ENCODE measurements at places on chromosomes 2 and 18. TPM values are rescaled to one million over a fixed set of nuclear protein-coding genes. Genes with fewer than 3 reads are reported as not detected.

IL18R1 gene
- 0.25 TPM for total RNA-seq

CYB5A gene
- 170 TPM for total RNA-seq

SKA1 gene
- total RNA-seq = 15.7 TPM

GPR45 gene
- not detected for total RNA-seq

REG3G gene
- 0.30 TPM for total RNA-seq

TCF7L1 gene
- total RNA-seq = 108 TPM

HRH4 gene
- total RNA-seq = not detected

DNA sequence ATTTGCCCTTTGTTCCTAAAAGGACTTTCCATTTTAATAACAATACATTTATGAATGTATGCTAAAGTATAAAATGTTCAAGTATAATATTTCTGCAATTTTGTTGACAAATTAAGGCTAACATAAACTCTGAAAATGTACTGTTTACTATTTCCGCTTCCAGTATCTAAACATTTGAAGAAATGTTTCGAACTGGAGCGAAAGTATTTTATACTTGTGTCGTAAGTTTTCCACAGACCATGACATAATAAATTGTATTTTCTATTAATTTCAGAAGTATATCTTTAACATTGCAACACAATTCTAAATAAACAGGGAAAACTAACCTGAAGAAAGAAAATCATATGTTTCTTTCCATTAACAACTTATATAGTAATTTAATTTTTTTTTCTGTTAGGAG lies 146.3 kb downstream of the CALCRL start:
- H3K36me3 ChIP-seq = 0 out of 2 replicates have a peak, but pooled peaks cover 3% of the 10 kb centered on the region
- H3K4me1 ChIP-seq = peaks cover 42% of the 10 kb centered on the region

DNA sequence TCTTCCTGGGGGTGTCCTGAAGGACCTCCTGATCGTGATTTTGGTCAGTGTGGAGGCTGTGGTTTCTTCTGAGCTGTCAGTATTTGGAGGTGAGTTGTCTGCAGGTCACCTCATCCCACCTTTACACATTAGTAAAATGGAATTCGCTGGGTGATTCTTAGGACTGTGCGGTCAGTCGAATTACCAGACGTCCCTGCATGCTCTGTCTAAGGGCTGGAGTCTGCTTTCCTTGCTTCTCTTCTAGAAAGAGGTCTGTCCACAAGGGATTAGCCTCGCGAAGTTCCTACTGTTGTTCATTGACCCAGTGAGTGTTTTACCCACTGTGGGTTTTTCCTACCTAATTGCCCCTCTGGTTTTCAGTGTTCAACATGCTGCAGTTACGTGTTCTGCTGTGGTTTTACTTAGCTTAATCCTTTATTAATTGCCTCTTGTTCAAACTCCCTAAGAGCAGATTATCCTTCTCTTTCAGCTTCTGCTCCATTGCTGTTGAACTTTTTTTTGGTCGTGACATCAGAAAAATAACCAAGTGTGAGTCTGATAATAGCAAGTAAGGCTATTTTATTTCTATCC lies 183.4 kb downstream of the NEDD4L start:
- no peaks in the 10 kb centered on the region for H3K36me3 ChIP-seq
- no peaks in the 10 kb centered on the region for H3K27me3 ChIP-seq
- DNase-seq = no peak

GRCh38 chr2:212098966-212099365 lies 439.6 kb downstream of the ERBB4 start:
- H3K36me3 ChIP-seq = no peaks in the 10 kb centered on the region
- no peaks in the 10 kb centered on the region for H3K27me3 ChIP-seq

DNA sequence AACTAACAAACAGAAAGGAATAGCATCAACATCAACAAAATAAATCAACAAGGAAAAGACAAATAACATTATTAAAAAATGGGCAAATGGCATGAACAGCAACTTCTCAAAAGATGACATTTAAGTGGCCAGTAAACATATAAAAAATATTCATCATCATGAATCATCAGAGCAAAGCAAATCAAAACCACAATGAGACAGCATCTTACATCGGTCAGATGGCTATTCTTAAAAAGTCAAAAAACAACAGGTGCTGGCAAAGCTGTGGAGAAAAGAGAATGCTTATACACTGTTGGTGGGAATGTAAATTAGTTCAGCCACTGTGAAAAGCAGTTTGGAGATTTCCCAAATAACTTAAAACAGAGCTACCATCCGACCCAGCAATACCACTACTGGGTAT lies 327.1 kb downstream of the CMPK2 start:
- no peaks in the 10 kb centered on the region for H3K4me1 ChIP-seq
- no peak overlapping the region for H3K27ac ChIP-seq
- DNase-seq = no peak
- H3K4me3 ChIP-seq = no peak overlapping the region

- H3K4me3 ChIP-seq = no peak overlapping the region
- H3K4me1 ChIP-seq = peaks cover 13% of the 10 kb centered on the region
- DNase-seq = no peak
- H3K27ac ChIP-seq = no peak overlapping the region
- H3K27me3 ChIP-seq = no peaks in the 10 kb centered on the region
- H3K36me3 ChIP-seq = no peaks in the 10 kb centered on the region
These were observed 239.5 kb upstream of the MGAT5 start for GRCh38 chr2:134014196-134014960.

- H3K36me3 ChIP-seq = peaks cover 8% of the 10 kb centered on the region
- DNase-seq = no peak
- H3K27me3 ChIP-seq = no peaks in the 10 kb centered on the region
- H3K4me3 ChIP-seq = no peak overlapping the region
These were observed 35.4 kb downstream of the DGKD start for GRCh38 chr2:233389601-233390125.

DNA sequence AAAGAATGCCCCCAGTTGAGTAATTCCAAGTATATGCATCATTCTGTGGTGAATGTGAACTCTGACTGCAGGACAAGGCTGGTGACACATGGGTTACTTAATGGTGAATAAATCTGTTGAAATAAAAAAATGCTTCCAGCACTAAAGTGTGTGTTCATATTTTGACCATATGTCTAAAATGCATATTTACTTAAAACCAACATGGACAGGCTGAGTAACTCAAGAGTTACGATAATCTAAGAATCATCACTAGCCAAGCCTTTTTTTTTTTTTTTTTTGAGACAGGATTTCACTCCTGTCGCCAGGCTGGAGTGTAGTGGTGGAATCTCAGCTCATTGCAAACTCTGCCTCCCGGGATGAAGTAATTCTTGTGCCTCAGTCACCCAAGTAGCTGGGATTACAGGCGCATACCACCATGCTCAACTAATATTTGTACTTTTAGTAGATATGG lies 47.1 kb upstream of the CCBE1 start:
- no peaks in the 10 kb centered on the region for H3K4me1 ChIP-seq
- H3K27me3 ChIP-seq = peaks cover 3% of the 10 kb centered on the region
- no peak overlapping the region for H3K4me3 ChIP-seq
- no peak for DNase-seq
